ENCODE measurements at places on chromosomes 4 and X. TPM values are rescaled to one million over a fixed set of nuclear protein-coding genes. Genes with fewer than 3 reads are reported as not detected.
A peak's percentile ranks its signal among the peaks of the same experiment; 100 is the strongest.

TTC29 gene
- total RNA-seq: 3.6 TPM

DMRTC1B gene
- 1.9 TPM for total RNA-seq

MAMLD1 gene
- 7.0 TPM for total RNA-seq

DNA sequence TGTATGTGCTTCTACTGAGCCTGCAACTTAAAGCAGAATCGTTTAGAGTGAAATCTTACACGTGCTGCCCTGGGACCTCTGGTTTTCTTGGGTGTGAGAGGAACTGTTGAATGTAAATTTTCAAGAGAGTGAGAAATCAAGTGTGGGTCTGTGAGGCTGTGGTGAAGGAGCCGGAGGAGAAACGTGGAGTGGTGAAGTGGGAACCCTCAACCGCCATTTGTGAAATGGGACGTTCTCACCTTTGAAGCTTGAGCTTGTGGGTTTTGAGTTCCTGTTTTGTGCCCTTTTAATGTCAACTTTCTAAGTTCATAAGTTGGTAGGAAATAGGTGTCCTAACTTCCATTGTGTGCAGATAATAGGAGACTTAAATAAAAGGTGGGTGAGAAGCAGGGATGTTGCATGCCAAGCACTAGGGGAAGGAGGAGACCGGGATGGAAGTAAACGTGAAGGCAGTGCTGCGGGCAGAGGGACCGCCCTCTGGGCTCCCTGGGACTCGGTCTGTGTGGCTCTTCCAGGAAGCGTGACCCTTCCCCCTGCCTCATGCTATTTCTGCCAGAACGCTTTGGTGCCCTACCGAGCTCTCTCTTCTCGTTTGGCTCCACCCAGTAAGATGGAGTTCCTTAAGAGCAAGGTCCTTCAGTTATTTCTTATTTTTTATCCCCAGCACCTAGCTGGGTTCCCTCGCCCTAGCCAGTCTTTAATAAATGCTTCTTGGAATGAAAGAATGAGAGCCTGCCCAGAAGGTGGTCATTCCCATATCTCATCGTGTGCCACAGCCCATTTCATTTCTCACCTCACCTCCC, 56.0 kb downstream of the TMEM131L start:
- no peak overlapping the region for H3K27ac ChIP-seq
- no peak for DNase-seq
- H3K36me3 ChIP-seq: peaks cover 2% of the 10 kb centered on the region

GRCh38 chrX:124257924-124258702, 74.3 kb upstream of the TEX13D start:
- no peak for DNase-seq
- no peak overlapping the region for H3K27ac ChIP-seq
- no peaks in the 10 kb centered on the region for H3K27me3 ChIP-seq
- H3K4me1 ChIP-seq: no peaks in the 10 kb centered on the region

DNA sequence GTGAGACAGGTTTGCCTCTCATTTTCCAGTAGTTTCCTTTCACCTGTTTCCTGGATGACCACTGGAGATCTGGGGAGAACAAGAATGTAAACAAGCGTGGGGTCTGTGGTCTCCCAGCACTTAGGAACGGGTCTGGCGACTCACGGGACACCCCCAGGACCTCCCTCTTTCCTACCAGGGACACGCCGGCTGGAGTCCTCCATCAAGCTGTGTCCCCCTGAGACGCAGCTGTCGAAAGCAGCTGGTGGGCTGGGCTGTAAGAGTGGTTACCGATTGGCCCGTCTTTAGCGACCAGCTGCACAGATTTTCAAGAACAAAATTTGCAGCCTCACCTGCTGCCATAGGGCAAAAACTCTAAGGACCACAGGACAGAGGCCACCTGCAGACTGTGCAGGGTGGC, 11.9 kb downstream of the LRPAP1 start:
- no peaks in the 10 kb centered on the region for H3K36me3 ChIP-seq
- no peaks in the 10 kb centered on the region for H3K4me1 ChIP-seq
- H3K4me3 ChIP-seq: no peak overlapping the region

DNA sequence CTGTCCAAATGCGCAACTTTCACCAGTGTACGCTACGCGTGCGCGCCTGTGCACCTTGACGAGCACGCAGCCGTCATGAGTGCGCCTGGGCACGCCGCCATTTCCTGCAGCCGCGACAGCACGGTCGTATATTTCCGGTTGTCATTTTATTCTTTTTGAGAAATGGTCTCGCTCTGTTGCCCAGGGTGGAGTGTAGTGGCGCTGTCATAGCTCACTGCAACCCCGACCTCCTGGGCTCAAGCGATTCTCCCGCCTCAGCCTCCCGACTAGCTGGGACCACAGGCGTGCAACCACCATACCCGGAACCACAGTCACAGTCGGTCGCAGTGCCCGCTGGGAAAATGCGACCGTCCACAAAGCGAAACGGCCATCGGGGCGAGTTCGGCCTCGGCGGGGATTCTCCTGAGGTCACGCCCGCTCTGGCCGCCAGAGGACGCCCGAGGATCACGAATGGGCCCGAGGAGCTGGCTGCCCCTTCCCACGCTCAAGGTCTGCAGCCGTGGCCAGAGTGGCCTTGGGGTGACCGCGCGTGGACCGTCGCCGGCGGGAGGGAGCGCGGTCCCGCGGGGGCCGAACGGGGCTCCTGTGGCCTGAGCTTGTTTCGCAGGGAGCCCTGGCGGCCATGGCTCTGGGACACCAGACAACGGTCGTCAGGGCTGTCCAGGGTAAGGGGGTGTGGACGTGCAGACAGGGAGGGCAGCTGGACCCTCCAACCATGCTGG, 23.7 kb upstream of the PNMA3 start:
- no peaks in the 10 kb centered on the region for H3K36me3 ChIP-seq
- DNase-seq: peak; percentile 82
- H3K27me3 ChIP-seq: no peaks in the 10 kb centered on the region
- no peaks in the 10 kb centered on the region for H3K4me1 ChIP-seq

DNA sequence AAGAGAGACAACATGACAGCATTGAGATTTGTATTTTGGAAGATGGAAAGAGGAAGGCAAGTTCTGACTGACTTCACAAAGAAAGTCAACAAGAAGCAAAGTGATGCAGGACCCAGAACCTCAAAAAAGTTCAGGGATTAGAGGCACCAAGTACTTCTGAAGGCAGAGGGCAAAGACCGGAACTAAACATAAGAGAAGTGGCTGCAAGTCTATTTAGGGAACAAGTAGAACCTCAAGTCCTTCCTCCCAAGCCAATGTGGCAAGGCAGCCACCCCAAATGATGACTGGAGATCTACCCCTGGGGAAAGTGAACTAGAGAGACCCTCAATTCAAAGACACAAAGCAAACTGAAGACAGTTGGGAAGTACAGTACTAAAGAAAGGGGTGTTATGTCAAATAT, 46.6 kb downstream of the SLC39A8 start:
- H3K27ac ChIP-seq: no peak overlapping the region
- H3K36me3 ChIP-seq: no peaks in the 10 kb centered on the region
- H3K4me1 ChIP-seq: peaks cover 4% of the 10 kb centered on the region
- no peaks in the 10 kb centered on the region for H3K27me3 ChIP-seq
- no peak for DNase-seq
- H3K4me3 ChIP-seq: no peak overlapping the region

DNA sequence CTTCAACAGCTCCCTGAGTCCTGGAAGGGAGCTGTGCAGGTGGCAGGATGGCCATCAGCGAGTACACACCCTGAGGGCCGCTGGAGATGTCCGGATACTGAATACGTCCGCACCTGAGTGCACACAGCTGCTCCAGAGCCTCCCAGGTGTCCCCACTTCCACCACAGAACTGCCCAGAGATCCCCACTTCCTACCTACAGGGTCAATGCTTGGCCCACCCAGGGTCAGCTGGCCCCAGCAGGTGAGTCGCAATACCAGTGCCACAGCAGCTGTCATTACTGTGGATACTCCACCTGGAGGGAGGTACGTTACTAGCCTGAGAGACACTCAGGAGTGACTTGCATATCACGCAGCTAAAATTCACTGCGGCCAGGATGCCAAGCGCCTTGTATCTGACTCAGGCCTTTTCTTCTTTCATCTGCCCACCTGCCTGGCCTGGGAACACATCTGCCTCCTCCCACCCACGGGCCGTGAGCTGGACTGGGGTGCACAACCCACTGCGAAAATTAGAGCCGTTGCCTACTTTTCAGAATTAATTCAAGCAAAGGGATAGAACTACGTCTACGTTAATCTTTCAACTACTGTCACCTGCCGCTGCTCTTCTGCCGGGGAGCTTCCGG, 9.4 kb downstream of the C4orf50 start:
- no peaks in the 10 kb centered on the region for H3K36me3 ChIP-seq
- no peak for DNase-seq
- H3K27ac ChIP-seq: no peak overlapping the region
- no peaks in the 10 kb centered on the region for H3K4me1 ChIP-seq
- peaks cover 70% of the 10 kb centered on the region for H3K27me3 ChIP-seq
- H3K4me3 ChIP-seq: no peak overlapping the region

- H3K27ac ChIP-seq: no peak overlapping the region
- H3K36me3 ChIP-seq: no peaks in the 10 kb centered on the region
- no peaks in the 10 kb centered on the region for H3K27me3 ChIP-seq
- H3K4me3 ChIP-seq: no peak overlapping the region
These were observed 327.2 kb downstream of the NKX6-1 start for GRCh38 chr4:84171871-84172270.

GRCh38 chr4:176217510-176217909, 22.1 kb upstream of the SPATA4 start:
- DNase-seq: no peak
- H3K4me3 ChIP-seq: no peak overlapping the region
- H3K27me3 ChIP-seq: no peaks in the 10 kb centered on the region
- no peaks in the 10 kb centered on the region for H3K4me1 ChIP-seq
